Pons (tissue), 1 donor: ENCODE measurements at places on chromosomes 16 and 17.

DNA sequence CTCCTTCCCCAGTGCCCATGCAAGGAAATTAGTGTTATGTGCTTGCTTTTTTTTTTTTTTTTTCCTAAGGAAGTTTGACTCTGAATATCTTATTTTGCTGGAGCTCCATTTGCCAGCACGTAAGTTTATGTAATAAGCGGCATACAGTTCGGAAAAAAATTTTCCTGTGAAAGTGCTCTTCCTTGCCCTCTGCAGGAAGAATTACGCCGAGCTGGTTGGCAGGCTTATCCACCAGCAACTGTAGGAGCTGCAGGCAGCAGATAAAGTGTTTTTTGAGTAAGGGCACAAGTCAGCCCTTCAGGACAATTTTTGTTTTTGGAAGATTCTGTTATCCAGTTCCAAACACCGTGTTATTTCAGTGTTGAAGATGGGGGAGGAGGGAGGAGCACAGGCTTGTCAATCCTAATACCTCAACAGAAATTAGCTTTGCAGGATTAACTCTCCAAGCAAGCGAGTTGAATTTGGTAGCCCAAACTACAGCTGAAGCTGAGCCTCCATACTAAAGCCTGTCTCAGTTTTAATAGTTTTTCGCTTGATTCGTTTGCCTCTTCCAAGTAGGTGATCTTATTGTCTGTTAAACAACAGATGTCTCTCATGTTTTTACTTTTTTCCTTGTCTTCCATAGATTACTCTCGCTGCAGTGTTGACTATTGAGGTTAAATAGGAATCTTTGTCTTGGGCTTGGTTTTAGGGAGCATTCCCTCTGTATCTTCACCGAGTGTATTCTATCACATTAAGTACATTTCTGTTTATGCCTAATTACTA is 1.1 kb downstream of the SPECC1 start:
- peak; percentile 90 for DNase-seq

DNA sequence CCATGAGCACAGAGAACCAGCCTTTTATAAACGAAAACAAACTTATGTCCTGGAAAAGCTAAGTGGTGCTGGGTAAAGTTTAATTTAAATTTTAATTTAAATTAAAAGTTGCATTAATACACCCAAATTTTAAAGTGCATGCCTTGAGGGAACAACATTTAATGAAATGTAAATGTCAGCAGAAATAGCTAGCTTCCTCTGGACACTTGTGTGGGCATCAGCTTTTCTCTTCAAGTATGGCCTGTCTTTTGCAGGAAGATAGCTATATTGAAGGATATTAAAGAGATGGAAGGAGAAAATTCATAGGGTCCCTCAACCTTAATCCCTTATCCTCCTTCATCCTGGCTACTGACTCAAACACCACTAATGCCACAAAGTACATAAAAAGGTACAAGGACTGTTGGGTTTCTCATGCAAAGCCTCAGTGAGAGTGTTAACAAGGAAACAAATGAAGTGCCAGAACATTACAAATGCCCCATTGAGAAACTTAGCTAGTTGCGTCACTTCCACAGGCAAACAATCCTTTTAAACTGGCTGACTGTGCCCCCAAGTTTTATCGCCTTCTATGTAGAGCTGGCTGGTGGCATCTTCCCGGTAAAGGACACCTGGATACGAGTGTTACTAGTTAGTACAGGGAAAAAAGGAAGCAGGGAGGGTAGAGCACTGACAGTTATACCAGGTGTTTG is 14.1 kb downstream of the PHF12 start:
- DNase-seq = peak; percentile 98

DNA sequence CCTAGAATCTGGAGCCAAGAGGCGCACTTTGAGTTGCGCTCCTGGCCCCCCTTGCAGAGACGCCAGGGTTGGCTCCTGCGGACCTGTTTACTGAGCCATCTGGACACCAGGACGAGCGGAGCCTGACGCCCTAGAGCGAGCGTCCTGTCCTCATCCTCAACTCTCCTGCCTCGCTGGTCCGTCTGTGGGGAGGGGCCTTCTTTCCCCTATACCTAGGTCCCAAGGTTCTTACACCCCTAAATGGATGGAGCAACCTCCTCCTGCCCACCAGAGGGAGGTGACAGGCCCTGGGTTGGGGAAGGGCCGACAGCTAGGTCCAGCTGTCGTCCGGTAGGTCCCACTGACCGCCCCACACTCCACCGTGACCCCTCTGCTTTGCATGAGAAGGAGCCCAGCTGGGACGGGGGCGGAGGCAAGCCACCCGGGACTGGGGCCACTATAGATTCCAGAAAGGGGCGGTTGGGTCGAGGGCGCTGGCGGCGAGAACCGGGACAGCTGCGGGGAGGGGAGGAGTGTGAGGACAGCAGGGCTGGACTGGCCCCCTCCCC is 3.1 kb upstream of the LHX1 start:
- no peak for DNase-seq

GRCh38 chr17:8855477-8856204 is 11.8 kb downstream of the PIK3R6 start:
- no peak for DNase-seq

GRCh38 chr16:12925026-12925800 is 23.8 kb downstream of the SHISA9 start:
- no peak for DNase-seq
